ENCODE measurements at places on chromosomes 12 and 14. TPM values are rescaled to one million over a fixed set of nuclear protein-coding genes. Genes with fewer than 3 reads are reported as not detected.

ABHD4 gene
- total RNA-seq: 15.1 TPM

GSC gene
- total RNA-seq: not detected

CHGA gene
- total RNA-seq: 0.57 TPM

GOLGA5 gene
- 19.8 TPM for total RNA-seq

MAP1LC3B2 gene
- total RNA-seq: not detected

PDZRN4 gene
- total RNA-seq: 16.8 TPM

FAM181A gene
- total RNA-seq: not detected

MED13L gene
- 40.1 TPM for total RNA-seq

LBHD2 gene
- total RNA-seq: not detected

KRT71 gene
- not detected for total RNA-seq

ATF7 gene
- total RNA-seq: 26.5 TPM

FOXN4 gene
- 5.1 TPM for total RNA-seq

GPRC5A gene
- 0.25 TPM for total RNA-seq

RHOF gene
- 45.7 TPM for total RNA-seq

TMEM179 gene
- not detected for total RNA-seq

GRCh38 chr12:79326222-79326621 lies 364.5 kb downstream of the PAWR start:
- no peak for DNase-seq

DNA sequence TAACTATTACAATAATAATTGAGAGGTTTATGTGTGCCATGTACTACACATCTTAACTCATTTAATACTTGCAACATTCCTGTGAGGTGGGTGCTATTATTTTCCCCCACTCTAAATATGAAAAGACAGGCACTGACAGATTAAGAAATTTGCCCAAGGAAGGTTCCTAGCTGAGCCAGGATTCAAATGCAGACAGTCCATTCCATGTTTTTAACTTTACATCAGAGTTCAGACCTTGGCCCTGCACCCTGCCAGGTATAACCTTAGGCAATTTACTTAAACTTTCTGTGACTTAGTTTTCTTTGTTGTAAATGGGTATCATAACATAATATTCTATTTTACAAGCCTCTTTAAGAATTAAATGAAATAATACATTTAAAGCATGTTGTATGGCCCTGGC lies 26.6 kb downstream of the RDH12 start:
- DNase-seq: no peak

DNA sequence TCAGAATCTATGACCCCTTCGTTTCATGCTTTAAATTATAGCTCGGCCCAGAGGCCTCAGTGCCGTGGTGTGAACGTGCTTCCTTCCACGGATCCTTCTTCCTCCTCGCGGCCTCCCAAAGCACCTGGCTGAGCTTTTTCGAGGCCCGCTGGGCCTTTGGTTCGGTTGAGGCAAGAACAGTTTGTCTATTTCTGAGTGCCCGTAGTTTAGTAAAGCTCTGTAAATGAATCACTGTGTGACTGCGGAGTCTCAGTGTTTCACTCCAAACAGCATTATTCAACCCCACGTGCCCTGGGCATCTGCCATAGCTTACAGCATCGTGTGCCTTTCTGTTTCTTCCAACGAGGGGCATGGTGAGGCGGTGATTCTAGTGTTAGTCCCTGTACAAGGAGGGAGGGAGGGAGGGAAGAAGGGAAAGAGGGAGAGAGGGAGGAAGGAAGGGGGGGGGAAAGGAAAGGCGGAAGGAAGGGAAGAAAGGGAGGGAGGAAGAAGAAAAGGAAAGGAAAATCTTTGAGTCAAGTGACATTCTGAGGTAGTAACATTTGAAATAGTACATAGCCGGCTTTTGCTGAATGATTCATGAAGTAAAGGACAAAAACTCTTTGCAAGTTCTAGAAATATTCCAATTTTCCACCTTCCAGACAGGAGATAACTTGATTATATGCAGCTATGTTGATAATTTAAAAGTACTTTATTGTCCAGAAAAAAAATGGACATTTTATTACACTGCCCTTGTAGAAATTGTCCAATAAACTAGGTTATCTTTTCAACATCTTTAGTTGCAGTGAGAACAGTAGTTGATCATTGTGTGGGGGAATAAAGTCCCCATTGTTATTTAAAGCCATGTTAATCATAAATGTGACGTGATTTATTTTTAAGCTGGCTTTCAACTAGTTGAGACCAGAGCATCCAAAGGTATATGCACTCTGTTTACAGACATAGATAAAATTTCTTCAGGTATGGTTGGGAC lies 1.2 kb upstream of the TRIM9 start:
- no peak for DNase-seq

DNA sequence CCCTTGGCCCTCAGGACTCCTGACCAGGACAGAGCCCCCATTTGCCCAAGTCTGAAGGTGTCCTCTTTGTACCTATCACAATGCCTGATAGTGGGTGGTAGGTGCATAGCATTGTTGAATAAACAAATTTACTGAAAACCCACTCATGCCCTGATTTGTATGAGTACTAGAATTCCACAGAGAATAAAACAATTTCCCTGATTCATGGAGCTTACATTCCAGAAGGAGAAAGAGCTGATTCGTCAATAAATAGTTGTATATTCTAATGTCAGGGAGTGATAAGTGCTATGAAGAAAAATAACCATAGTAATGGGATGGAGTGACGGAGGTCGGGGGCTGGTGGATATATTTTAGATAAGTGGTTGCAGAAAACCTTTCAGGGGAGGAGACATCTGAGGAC lies 117.0 kb downstream of the SRGAP1 start:
- DNase-seq: no peak

GRCh38 chr14:52700701-52701172 lies 5.4 kb upstream of the ERO1A start:
- DNase-seq: no peak

DNA sequence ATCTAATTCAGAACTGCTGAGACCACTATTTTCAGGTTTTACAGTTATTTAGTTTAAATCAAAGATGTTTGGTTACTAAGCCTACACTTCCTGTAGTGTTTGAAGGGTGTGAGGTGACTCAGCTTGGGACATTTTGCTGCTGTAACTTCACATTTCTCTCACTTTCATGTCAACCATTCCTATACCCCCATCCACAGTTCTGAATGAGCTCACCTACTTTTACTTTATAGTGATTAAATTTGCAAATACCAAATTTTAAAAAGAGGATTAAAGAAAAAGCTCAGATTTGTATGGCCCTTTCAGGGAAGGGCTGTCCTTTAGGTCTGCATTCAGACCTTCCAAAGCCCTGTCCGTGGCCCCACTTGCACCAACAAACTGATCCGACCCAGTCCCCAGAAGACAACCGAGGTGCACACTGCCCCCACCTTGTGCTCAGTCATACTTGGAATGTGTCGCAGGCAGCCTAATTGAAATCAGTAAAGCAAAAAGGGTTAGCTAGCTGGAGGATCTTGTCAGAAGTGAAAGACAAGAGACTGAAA lies 174.4 kb downstream of the MON2 start:
- no peak for DNase-seq

- DNase-seq: no peak
Observed at GRCh38 chr14:36652542-36653201, 9.0 kb upstream of the PAX9 start.

- DNase-seq: no peak
Observed at GRCh38 chr12:114399664-114400211, 6.2 kb downstream of the TBX5 start.

GRCh38 chr12:14253496-14253895 lies 112.0 kb upstream of the ATF7IP start:
- no peak for DNase-seq

- DNase-seq: no peak
Observed at GRCh38 chr12:6354495-6355393, 12.9 kb upstream of the TNFRSF1A start.

GRCh38 chr12:131941116-131941986 lies 8.4 kb upstream of the EP400 start:
- no peak for DNase-seq

DNA sequence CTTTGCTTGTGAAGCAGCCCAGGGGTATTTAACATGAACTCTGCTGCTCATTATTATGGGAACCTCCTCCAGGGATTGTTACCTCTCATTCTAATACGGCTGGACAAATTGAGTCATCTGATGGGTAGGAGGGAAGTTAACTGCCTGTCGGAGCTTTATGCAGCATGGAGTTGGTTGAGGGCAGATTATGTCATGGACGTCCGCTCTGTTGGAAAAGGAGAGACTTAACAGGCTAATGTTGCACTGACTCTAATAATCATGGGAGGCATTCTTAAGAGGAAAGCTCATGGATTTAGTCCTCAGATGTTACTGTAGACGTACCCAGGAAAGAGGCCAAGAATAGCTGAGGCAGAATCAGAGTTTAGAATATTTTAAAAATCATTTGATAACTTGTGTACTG lies 9.9 kb downstream of the POP5 start:
- DNase-seq: no peak

GRCh38 chr12:131499160-131499863 lies 211.6 kb upstream of the SFSWAP start:
- DNase-seq: no peak

DNA sequence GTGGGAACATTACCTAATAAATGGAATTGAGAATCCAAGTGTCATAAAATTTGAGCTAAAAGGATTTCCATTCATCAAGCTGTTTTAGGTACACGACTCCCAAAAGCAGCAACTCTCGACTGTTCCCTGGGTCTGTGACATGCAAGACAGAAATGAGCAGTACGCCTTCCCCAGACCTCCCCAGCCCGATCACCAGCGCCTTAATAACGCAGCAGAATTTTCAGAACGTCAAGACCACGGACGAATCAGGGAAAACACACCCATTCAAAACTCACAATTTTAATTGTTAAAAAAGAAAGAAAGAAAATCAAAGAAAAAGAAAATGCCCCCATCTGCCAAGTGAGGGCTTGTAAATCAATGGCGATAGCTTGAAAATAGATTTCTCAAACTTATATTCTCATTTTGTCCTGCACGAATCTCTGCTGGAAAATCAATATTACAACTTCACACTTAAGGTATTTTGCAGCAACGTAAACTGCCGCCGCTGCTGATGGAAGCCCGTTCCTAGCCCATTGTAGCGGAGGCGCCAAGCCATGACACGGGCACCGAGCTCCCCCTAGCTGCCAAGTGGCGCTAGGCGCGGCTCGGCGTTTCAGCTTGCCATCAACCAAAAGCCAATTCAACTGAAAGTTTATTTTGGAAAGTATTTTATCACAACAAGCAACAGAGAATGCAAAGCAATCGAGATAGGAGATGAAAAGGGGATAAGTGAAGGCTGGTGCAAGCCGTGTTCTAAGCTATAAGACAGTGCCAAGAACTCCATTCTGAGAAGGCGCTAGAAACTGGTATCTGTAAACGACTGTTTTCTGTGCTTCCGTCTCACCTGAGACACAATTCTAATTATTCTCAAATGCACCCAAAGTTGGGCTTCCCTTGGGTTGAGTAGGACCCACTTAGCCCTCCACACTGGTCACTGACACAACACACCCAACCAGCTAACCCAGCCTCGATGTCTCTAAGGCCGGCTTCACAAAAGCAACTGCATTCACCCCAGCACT lies 5.5 kb downstream of the BCL11B start:
- DNase-seq: peak; percentile 58

GRCh38 chr12:115451780-115452736 lies 768.1 kb upstream of the TBX3 start:
- no peak for DNase-seq

DNA sequence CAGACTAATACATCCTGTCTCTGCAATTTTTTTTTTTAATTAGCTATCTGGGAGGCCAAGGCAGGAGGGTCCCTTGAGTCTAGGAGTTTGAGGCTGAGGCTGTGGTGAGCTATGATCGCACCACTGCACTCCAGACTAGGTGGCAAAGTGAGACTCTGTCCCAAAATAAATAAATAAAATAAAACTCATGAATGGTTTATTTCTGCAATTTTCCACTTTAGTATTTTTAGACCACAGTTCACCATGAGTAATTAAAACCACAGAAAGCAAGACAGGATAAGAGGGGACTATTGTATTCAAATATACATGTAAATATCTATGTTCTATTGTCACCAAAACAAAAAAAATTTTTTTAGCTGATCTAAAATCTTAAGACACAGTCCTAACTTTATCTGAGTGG lies 17.8 kb downstream of the TAOK3 start:
- DNase-seq: no peak

DNA sequence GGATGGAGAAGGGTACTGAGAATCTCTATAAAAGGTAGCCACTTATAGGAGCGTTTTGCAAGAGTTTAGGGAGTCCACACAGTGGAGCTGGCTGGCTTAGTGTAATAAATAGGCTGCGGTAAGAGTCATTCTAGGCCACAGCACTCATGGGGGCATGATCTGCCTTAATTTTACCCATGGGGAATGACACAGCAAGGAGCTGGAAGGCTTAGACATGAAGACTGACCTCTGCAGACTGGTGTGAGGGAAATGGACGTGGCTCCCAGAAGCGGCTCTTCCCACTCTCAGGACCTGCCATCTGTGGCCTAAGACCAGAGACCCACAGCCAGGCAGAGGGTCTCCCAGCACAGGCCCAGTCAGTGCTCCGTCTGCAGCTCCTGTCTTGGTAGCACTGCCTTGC lies 173.3 kb downstream of the PPM1H start:
- DNase-seq: no peak

DNA sequence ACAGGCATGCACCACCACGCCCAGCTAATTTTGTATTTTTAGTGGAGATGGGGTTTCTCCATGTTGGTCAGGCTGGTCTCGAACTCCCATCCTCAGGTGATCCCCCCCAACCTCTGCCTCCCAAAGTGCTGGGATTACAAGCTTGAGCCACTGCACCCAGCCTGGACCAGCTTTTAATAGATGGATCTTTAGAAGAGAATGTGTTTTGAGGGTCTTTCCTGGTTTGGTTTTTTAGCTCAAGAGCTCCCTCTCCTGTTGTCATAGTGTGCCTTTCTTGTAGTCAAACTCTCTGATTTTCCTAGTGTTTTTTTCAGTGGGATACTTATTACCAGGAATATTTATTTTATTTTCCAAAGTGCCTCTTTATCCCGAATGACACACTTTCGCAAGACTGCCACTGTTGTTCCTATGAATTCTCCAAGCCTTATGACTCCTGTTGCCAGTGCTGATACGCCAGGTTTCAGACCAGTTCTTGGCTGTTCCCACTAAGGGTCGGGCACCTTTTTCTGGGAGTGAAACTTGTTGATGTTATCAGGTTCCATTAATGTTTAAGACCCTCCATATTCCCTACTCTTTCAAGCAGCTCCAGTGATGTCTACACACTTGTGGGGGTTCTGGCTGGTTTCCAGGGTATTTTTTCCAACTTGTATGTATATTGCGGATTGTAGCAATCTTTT lies 31.5 kb upstream of the LIMA1 start:
- DNase-seq: peak; percentile 50

GRCh38 chr14:32560209-32560857 lies 231.2 kb downstream of the AKAP6 start:
- DNase-seq: peak; percentile 54

GRCh38 chr12:49662998-49663843 lies 39.9 kb downstream of the PRPF40B start:
- peak; percentile 94 for DNase-seq

- DNase-seq: no peak
Observed at GRCh38 chr12:87376722-87377121, 652.5 kb downstream of the C12orf50 start.

DNA sequence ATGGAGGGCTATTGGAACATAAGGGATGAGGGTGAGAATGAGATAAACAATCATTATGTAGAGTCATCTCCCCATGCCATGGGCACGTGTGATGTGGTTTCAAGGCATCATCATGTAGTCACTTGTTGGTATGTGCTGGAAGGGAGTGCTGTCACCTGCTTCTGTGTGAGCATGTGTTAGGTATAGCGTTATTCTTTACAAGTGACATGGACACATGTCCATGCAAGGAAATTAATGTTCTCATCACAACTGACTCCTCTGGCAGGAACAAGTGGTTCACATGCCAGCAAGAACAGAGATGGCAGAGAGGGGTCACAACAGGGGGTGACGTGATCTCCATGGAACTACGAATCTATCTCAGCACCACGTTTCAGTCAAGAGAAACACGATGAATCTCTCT lies 815.8 kb downstream of the BCL11B start:
- DNase-seq: no peak

GRCh38 chr14:104664107-104664506 lies 25.3 kb upstream of the INF2 start:
- DNase-seq: peak; percentile 32

Measured in OCI-LY7 (cell line).